Hepatic stellate cell (primary cell): ENCODE measurements at places on chromosomes 1 and 21.

- no peak for DNase-seq
These were observed 2.0 kb downstream of the AHDC1 start for GRCh38 chr1:27601771-27602461.

DNA sequence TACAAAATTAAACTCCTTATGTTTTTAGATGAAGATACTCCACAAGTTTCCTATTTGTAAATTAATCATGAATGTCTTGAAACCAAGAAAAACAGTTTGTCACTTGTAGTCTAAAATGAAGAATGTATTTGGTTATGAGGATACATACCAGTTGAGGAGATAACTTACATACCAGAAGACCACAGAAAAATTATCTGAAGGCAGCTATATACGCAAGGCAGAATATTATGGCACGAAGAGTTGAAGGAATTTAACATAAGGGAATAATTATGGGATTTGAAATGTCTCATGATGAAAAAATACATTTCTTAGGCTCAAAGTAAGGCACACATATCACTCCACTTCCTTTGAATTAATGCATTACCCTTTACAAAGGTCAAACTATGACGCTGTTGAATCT is 73.3 kb downstream of the IFI44 start:
- DNase-seq: peak; percentile 14

DNA sequence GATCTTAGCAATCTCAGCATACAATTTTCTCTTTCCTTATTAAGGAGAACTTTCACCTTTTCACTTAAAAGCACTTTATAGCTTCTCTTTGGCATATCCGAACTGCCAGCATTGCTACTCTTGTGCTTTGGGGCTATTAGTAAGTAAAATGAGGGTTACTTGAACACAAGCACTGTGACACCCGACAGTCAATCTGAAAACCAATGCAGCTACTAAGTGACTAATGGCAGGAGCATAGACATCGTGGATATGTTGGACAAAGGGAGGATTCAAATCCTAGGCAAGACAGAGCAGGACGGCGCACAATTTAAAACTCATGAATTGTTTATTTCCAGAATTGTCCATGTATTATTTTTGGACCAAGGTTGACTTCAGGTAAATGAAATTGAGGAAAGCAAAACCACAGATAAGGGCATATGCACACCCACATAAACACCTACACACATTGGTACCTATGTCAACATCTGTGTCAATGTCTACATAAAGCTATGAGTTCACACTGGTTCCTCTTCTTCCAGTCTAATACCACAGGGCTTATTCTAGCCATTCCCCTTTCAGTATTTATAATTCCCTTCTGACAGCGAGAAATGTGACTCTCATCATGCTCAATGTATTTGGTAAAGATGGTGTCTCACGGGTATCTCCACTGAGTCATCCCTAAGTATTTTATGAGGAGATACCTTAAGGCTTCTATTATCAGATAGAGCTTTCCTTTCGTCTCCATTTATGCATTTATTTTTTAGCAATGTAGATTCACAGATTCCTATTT is 75.3 kb upstream of the RALGPS2 start:
- DNase-seq: no peak

DNA sequence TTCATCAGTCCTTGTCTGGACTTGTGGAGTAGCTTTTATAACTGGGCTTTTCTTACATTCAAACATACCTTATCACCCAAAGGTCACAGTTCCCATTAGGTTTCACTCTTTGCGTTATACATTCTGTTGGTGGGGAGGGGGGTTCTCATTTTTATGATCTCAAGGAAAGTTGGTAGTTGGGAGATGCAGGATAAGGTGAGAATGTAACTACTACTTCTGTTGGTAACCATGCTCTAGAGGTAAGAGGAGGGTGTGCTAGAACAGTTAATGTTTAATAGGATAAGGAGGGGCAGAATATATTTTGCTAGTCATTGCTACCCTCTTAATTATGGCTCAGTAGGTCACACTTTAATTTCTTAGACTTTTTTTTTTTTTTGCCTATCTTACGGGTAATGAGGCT is 10.7 kb downstream of the YBX1 start:
- no peak for DNase-seq

GRCh38 chr21:21439761-21440160 is 441.6 kb downstream of the NCAM2 start:
- no peak for DNase-seq

- no peak for DNase-seq
These were observed 14.4 kb downstream of the FRRS1 start for GRCh38 chr1:99751877-99752504.

DNA sequence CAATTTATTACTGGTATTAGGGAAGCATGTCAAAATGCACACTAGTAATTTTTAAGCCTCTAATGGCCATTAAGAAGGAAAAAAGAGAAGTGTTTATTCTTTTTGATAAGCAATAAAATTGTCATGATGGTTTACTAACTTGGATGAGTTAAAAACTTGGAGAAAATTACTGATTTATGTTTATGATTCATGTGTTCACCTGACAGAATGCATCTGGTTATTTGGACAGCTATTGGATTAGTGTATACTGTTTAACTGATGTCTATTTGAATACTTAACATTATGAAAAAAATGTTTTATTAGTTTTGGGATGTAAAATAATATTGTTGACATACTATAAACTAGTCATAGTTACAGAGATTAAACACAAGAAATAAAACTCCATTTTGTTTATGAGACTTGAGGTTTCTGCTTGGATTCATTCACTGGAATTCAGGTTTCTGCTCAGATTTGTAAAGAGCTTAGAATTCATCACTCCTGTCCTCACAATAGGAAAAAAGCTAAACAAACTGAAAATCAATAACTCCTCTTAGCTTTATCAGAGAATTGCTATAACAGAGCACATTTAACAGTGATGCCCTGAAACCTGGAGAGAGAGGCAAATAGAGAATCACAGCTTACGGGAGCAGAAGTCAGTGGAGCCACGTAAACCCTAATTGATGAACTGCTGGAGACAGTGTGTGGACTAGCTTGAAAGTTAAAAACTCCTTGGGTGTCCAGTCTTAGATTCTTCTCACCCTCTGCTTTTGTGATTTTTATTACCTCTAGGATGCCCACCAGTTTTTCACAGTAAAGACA is 56.7 kb downstream of the RALGPS2 start:
- no peak for DNase-seq

GRCh38 chr1:10860682-10861081 is 64.2 kb upstream of the CASZ1 start:
- DNase-seq: no peak

- peak; percentile 76 for DNase-seq
These were observed 63.2 kb downstream of the PLEKHA6 start for GRCh38 chr1:204296431-204296988.

- DNase-seq: no peak
These were observed 138.4 kb downstream of the NOS1AP start for GRCh38 chr1:162207862-162208261.

- DNase-seq: no peak
These were observed 237.7 kb downstream of the SLC45A1 start for GRCh38 chr1:8555582-8555981.

GRCh38 chr1:20634594-20635084 is 1.4 kb downstream of the PINK1 start:
- peak; percentile 48 for DNase-seq

GRCh38 chr1:45542591-45542990 is 8.0 kb upstream of the AKR1A1 start:
- no peak for DNase-seq

- DNase-seq: no peak
These were observed 79.0 kb upstream of the CAPZB start for GRCh38 chr1:19564366-19564765.

- DNase-seq: no peak
These were observed 351.6 kb downstream of the RYR2 start for GRCh38 chr1:237393632-237394031.

DNA sequence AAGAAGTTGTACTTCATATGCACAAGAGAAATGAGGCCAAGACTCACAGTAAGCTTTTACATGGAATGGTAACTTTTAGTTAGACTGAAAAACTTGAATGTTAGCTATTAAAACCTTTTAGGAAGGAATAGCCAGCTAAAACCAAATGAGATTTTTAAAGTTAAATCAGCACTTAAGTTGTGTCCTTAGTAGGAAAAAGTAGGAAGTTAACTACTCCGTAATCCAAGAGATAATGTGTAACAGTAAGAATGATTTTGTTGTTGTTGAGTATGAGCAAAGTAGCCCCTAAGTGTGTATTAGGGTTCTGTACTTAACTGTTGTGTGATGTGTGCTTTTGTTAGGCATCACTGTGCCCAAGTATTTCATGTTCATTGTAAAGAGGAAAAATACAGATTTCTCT is 13.2 kb downstream of the TARDBP start:
- DNase-seq: no peak

DNA sequence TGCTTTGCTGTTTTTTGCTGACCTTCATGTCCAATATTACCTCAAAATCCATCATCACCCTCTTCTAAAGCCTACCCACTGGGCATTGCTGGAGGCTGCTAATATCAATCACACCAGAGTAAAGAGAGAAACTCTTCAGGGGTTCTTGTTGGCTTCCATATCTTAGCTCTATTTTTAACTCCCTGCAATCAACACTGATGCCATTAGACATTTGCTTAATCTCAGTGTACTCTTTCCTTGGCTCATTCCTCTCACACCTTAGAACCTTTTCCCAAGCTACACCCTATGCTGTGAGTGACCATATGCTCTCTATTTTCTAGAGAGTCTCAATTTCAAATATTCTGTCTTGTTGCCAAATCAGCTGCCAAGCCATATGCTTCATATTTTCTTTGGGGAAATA is 40.6 kb upstream of the RABGAP1L start:
- DNase-seq: no peak

DNA sequence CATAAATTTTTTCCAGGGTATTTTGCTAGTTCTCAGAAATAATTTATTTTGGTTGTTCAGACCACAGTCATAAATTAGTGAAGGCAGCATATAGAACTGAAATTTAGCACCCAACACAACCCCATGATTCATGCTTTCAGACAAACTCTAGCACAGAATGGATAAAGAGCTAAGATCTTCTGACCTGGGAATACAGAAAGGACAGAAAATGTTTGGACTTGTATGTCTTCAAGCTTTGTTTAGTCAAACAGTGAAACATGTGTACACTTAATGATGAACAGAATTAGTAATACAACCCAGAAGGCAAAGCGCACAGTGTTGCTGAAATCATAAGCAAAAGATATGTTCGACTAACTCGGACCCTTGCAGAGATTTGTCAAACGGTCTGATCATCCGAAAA is 205.6 kb downstream of the APP start:
- DNase-seq: no peak

- no peak for DNase-seq
These were observed 7.0 kb downstream of the FCAMR start for GRCh38 chr1:206963119-206963712.

GRCh38 chr1:187873126-187873525 is 1044.4 kb downstream of the PLA2G4A start:
- no peak for DNase-seq

- DNase-seq: no peak
These were observed 120.7 kb downstream of the LMX1A start for GRCh38 chr1:165235777-165236291.

GRCh38 chr1:84428235-84428634 is 30.0 kb downstream of the DNASE2B start:
- DNase-seq: no peak

- no peak for DNase-seq
These were observed 5.6 kb upstream of the THEM5 start for GRCh38 chr1:151858886-151859665.

DNA sequence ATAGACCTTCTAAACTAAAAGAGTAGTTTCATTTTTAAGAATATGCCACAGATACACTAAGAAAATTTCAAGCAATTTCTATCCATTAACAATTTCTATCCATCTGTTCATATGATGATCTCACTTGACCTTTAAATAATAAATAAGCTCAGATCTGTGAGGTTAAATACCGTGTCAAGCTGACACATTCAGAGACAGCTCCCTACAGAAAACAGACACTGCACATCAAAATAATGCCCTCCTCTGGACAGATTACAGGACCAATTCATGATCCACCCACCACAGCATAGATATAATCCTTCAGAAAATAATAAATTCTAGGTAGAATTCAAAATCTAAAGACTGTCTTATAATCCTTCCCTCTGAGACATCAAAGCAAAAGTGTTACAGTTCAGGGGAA is 49.4 kb upstream of the SEC16B start:
- DNase-seq: no peak

DNA sequence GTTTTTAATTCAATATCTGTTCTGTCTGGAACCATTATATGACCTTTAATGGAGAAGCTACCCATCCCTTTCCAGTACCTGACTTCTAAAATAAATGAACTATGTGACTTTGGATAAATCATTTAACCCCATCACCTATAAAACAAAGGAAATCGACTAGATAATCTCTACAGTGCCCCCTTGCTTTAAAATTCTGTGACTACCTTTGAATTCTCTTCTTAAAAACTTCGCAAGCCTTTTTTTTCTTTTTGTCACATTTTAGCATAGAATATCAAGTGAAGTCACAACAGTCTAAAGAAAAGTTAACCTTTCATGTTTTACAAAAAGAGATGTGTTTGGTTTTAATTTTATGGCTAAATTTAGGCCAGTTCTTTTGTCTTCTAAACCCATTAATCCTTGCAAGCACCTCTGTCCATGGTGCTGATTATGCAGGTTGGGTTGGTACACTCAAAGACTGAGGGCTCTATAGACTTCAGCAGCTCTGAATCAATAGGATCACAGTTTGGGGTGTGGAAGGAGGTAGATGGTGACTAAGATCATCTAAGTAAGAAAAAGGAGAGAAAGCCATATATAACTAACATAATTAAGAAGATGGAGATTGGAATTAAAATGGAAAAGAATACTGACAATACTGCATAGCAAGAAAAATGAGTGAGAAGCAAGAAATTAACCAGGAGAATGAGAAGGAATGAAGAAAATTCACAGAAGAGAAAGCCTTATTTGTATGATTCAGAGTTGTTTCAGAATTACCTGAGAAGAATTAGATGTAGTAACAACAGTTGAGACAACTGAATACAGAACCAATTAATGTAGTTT is 59.2 kb downstream of the TBX15 start:
- no peak for DNase-seq

GRCh38 chr1:53659436-53659835 is 79.5 kb downstream of the GLIS1 start:
- no peak for DNase-seq

DNA sequence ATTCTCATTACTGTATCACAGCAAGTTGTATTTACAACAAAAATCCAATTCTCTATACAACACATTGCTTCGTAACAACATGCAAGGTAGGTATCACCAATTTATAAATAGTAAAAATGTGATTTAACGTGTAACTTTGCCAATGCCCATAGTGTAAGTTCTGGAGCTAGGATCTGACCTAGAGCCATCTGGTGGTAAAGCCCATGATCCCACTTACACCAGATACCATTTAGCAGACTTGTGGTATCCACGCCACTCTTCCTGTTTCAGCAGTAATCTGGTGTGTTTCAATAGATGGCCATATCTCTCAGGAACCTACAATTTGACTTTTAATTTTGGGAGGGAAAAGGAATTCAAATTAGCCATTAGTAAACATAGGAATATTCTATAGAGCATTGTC is 10.2 kb downstream of the SETSIP start:
- DNase-seq: no peak

- DNase-seq: no peak
These were observed 47.4 kb downstream of the S100B start for GRCh38 chr21:46557469-46557868.

GRCh38 chr1:98761219-98761865 is 99.8 kb downstream of the SNX7 start:
- no peak for DNase-seq

- DNase-seq: no peak
These were observed 6.0 kb upstream of the DUSP10 start for GRCh38 chr1:221747839-221748238.
